Prostate gland (tissue), 2 donors: ENCODE measurements at places on chromosomes 6 and 20.

DNA sequence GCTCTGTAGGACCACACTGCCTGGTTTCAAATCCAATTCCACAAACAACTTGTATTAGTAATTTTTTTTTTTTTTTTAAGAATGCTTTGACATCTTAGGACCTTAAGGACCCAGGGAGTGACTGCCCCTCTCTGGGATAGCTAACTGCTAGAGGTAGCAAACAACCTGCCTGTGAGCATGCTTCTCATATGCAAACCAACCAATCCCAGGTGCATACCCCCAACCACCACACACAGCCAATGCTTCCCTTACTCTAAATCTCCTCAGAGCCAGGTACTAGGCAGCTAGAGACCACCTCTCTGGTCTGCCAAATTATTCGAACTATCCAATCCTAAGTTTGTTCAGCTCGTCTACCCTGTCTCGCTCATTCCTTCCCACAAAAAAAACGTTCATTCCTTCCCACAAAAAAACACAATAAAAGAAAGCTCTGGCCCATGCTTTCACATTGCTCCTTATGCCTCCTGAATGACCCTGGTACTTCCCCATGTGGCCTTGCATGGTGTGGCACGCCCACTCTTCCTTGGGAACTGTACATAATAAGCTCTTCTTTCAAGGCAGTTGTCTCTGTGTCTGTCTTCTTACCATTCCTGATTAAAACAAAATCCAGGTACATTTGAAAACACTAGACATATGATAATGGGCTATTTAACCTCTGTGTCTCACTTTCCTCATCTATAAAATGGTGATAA lies 6.4 kb downstream of the SERAC1 start:
- no peak for DNase-seq

GRCh38 chr20:16321291-16321690 lies 252.0 kb downstream of the KIF16B start:
- no peak for DNase-seq

GRCh38 chr6:7900621-7901020 lies 10.0 kb downstream of the TXNDC5 start:
- no peak for DNase-seq

DNA sequence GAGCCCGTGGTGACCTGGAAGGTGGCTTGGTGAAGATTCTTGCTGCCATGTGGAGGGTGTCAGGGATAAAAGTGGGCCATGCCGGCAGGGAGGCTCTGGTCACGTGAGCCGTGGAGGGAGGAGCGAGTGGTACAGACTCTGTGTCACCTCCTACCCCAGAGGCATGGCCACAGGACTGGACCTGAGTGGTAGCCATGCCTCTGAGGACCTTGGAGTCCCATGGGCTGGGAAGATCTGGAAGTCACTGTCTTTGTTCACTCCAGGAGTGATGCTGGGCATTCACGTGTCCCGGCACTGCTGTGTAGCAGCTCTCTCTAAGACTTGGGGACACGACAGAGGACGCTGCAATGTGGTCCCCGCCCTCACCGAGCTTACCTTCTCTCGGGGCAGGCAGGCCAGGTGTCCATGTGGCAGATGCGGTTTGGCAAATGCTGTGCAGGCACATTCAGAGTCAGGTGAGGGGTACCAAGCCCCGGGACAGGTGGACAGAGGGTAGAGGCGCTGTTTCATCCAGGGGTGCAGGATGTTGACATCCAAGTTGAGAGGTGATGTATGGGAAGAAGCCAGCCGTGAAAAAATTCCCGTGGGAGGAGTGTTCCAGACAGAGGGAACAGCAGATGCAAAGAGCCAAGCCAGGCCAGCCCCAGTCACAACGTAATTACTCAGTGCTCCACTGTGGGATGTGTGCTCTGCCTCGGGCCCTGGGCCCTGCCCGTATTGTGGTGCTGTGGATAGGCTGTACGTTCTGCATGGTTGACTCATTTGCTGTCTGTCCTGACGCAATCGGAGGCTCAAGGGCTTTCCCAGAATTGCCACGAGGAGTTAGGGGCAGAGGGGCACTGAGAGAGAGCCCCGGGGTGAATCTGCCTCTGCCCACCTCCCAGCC lies 307.8 kb downstream of the TAF4 start:
- no peak for DNase-seq

GRCh38 chr6:18393698-18394097 lies 6.5 kb downstream of the RNF144B start:
- DNase-seq, result no peak

GRCh38 chr6:89087881-89088280 lies 7.3 kb downstream of the PNRC1 start:
- no peak for DNase-seq
